ENCODE measurements at places on chromosomes 11 and 22.

DNA sequence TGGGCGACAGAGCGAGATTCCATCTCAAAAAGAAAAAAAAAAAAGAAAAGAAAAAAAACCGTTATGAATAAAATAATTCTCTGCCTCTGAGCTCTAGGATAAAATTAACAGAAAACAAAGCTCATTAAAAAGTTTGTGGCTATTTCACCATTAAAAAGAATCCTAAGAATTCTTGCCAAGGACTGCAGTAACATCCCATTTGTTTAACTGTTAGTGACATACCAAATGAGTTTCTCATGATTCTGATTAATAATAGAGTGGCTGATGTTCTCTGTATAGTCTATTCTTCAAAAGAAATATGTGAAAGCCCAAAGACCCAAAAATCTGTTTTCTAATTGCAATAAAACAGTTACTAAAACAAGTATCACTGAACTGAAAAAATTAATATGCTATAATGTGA lies 19.7 kb downstream of the CLNS1A start:
- no peak for DNase-seq

DNA sequence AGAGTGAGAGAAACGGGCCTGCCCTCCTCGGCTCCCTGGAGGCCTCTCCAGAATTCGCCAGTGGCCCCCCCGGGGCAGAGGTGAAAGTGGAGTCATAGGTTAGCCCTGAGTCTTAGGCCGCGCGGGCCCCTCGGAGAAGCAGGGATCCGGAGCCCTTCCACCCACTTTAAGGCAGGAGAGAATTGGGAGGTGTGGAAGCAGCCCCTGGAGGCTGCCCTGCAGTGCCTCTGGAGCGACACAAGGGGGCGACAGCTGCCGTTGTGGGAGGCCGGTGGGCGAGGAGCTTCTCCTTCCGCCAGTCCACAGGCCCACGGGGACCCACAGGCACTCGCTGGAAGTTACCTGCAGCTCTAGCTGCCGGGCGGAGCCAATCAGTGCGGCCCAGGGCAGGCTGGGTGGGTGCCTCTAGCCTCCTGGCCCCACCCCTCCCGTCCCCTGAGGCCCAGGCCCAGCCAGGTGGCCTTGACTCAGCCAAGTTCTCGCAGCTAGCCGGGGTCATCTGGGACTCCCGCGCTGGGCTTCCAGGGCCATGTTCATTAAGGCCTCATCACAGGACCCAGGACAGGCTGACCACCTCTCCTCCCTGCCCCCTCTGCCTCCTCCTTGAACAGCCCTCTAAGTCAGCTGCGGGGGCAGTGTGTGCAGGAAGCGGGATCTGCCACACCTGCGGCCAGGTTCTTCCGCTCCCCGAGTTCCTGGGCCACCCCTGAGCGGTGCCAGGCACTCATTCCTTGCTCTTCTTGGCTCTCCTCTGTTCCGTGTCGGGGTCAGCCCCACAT lies 5.0 kb downstream of the DGKZ start:
- peak; percentile 88 for DNase-seq

DNA sequence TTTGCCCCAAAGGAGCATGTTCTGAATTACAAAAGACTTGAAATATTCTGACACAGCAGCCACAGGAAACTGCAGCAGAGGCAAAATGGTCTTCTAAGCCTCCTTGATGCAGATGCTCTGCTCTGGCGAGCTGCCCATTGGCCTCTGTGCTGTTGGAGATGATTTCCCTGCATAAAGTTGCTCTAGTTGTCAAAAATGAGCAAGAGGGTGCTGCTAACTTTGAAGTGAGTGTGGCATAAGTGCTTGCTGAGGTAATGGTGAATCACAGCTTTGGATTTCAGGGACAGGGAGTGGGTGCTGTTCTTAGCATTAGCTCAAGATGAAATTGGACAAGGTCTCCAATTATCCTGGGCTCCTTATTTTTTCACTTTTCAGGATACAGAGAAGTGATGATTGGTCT lies 435.4 kb downstream of the TMEM135 start:
- no peak for DNase-seq

- no peak for DNase-seq
These were observed 27.7 kb upstream of the OPCML start for GRCh38 chr11:133559833-133560471.

DNA sequence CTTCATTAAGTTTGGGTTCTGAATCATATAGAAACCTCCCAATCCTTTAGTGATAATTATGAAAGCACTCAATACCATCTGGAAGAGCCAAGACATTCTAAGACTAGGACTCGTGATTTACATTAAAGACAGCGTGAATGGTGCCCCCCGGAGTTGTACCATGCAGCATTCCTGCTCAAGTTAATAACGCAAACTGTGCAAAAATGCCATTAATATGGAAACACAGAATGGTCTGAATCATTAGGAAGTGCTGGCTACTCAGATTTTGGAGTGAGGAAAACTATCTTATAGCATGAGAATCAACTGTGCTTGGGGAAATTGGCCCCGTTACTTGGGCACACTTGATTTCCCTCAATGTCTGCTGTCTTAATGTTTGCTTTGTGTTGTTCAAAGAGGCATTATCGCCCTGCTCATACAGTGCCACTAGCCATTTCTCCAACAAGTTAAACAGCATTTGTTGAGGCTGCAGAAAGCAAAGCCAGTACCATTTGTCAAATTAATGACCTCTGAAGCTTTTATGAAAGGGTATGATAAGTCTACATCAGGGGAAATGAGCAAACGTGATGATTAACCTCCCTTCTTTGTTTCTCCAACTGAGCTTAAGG lies 18.5 kb upstream of the TPH1 start:
- no peak for DNase-seq

DNA sequence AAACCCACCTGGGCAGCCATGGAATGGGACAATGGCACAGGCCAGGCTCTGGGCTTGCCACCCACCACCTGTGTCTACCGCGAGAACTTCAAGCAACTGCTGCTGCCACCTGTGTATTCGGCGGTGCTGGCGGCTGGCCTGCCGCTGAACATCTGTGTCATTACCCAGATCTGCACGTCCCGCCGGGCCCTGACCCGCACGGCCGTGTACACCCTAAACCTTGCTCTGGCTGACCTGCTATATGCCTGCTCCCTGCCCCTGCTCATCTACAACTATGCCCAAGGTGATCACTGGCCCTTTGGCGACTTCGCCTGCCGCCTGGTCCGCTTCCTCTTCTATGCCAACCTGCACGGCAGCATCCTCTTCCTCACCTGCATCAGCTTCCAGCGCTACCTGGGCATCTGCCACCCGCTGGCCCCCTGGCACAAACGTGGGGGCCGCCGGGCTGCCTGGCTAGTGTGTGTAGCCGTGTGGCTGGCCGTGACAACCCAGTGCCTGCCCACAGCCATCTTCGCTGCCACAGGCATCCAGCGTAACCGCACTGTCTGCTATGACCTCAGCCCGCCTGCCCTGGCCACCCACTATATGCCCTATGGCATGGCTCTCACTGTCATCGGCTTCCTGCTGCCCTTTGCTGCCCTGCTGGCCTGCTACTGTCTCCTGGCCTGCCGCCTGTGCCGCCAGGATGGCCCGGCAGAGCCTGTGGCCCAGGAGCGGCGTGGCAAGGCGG lies 11.4 kb upstream of the ARHGEF17 start:
- DNase-seq = no peak

GRCh38 chr11:114211444-114212121 lies 84.6 kb upstream of the NNMT start:
- no peak for DNase-seq

DNA sequence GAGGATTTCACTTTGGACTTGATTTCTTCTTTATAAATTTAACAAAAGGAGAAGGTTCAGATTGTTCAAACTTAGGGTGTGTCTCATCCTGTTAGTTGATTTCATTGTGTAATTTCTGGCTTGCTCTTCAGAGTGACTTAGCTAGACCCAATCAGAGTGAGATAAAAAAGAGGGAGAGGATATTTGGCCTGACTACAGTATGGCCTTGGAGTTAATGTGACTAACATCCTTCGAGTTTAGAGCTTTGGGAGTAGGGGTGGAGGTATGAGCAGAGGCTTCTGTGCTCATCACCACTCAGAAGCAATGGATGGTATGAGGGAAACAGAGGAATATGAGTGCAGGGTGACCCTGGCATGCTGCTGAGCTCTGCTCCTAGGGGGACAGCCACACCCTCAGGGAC lies 114.2 kb downstream of the ME3 start:
- DNase-seq = no peak
